ENCODE measurements at places on chromosomes 3 and 15.

GRCh38 chr15:84885801-84886200, 1.3 kb downstream of the SLC28A1 start:
- no peak for DNase-seq

GRCh38 chr15:81106560-81106959, 27.5 kb upstream of the CFAP161 start:
- DNase-seq = no peak

DNA sequence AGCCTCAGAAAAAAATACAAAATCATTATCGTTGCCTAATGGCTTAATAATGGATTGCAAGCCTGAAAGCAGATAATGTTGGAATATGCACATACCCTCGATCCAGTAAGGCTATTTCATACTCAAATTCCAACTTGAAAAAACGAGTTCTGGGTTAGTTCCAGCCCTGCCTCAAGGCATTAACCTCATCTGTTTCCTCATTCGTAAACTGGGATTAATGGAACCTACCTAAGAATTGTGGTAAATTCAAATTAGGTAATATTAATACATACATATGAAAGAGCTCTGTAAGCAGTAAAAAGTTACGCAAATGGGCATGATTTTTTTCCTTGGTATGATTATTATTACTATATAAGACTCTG, 107.5 kb downstream of the SRGAP3 start:
- no peak for DNase-seq

- no peak for DNase-seq
Measured at GRCh38 chr3:143604402-143605185, 243.7 kb downstream of the SLC9A9 start.

DNA sequence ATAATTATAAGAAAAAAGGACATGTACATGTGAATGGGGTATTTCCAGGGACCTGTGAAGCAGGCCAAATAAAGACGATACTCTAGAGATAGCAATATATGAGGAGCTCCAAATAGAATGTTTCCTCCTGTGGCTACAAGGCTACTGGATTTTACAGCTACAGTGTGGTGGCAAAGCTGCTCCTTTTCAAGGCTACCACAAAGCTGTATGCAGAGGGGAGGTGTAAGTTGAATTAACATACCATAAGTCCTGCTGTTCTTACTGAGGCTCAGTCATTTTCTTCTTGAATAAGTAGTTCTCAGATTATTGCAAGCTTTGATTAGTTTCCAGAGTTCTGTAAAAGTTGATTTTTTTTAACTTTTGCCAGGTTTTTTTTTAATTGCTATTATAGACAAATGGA, 1184.6 kb upstream of the EPHA6 start:
- DNase-seq = no peak

GRCh38 chr3:42077785-42078184, 13.4 kb upstream of the TRAK1 start:
- DNase-seq = peak; percentile 16

DNA sequence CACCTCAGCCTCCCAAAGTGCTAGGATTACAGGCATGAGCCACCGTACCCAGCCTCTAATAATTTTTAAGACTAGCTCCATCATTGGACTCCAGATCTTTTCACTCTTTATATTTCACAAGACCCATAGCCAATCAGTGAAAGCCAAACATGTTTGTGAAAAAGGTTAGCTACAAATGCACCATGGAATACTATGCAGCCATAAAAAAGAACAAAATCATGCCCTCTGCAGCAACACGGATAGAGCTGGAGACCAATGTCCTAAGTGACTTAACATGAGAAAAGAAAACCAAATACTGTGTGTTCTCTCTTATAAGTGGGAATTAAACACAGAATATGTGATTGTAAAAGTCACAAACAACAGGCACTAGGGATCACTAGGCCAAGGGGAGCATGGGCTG, 3.2 kb downstream of the SCAPER start:
- DNase-seq = no peak

DNA sequence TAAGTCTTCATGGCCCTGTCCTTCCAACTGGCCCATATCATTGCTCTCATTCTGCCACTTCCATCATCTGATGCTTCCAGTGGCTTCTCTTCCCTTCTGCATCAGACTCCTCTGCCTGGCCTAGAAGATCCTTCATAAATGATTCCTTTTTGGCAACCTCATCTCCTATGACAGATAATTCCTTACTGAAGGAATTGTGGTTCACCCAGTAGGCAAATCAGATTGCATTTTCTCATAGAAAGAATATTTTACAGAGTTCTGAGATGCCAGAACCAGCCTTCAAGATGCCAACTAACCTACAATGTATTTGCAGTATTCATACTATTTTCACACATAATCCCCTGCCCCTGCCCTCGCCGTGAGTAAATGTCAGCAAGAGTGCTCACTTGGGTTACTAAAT, 423.0 kb upstream of the TGFBR2 start:
- no peak for DNase-seq

DNA sequence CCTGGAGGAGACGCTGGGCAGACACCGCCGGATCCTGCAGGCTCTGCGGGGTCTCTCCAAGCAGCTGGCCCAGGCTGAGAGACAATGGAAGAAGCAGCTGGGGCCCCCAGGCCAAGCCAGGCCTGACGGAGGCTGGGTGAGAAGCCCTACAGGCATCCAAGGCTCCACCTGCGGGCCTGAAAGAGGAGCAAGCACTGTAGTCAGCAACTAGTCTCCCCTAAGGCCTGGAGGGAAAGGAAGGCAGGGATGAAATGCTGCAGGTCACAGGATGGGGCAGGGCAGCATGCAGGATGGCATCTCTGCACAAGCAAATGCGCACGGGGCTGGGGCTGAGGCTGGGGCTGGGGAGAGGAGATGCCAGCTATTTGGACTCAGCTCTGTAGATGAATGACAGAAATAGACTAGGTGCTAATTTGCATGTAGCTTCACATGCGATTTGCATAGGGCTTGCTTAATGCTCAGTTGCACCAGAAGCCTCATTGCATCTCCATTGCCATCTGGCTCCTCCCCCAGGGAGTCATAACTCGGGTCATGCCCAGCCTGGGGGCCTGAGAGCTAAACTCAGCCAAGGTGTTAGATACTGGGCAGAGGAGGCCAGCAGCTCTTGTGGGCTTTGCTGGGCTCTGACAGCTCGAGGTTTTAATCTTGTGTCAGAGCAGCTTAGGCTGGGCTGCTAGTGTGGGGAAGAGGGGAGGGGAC, 5.2 kb upstream of the CPLX3 start:
- no peak for DNase-seq

DNA sequence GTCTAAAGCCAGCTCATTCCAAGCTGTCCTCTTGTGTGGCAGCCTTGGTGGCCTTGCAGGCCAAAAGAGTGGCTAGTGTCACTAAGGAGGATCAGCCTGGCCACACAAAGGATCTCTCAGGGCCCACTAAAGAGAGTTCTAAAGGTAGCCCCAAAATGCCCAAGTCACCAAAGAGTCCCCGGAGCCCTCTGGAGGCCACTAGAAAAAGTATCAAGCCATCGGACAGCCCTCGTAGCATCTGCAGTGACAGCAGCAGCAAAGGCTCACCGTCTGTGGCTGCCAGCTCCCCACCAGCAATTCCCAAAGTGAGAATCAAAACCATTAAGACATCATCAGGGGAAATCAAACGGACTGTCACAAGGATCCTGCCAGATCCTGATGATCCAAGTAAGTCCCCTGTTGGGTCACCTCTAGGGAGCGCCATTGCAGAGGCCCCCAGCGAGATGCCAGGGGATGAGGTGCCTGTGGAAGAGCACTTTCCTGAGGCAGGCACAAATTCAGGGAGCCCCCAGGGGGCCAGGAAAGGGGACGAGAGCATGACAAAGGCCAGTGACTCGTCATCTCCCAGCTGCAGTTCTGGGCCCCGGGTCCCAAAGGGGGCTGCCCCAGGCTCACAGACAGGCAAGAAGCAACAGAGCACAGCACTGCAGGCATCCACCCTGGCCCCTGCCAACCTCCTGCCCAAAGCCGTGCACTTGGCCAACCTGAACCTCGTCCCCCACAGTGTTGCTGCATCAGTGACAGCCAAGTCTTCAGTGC, 33.5 kb upstream of the ALPK3 start:
- no peak for DNase-seq

- DNase-seq = no peak
Measured at GRCh38 chr3:141477224-141477623, 9.6 kb upstream of the RASA2 start.

- no peak for DNase-seq
Measured at GRCh38 chr15:89448825-89449224, 47.6 kb downstream of the RHCG start.

DNA sequence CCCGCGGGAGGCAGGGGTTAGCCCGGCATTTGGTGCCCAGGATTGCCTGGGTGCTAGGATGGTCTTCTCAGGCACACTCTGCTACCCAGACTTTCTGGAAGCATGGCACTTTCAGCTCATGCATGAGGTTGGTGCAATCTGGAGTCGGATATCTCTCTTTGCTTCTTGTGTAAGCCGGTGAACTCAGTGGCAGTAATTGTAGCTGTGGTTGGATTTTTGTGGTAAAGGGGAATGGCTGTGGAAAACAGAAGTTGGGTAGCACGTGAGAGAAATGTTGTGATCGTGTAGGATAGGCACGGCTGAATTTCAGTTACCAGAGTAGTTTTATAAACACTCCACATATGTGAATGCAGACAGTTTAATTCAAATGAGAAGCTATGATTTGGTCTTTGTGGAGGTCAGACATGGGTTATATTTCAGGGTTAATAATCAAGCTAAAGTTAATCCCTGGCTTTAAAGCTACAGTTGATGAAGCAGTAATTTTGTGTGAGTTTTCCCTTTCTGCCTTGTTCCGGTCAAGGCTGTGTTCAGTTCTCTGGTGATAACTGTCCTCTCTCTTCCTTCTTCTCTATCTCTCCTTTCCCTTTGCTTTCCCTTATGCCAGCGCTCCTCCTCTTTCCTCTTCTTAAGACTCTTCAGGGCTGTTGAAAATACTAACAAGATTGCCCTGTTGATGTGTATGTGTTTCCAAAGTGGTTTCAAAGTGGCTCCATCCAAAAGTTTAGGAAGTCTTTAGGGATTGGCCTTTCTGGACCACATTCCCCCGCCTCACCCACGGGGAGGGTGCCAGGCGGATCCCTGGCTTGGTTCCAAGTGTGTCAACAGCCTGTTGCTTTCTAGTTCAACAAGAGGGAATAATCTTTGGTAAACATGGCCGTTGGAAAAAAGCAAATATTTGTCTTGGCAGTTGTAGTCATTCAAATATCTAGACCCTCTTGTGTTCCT, 404.6 kb upstream of the C2CD4B start:
- DNase-seq = no peak

- no peak for DNase-seq
Measured at GRCh38 chr3:181752202-181752671, 40.5 kb downstream of the SOX2 start.

- DNase-seq = no peak
Measured at GRCh38 chr3:17882981-17883380, 140.6 kb upstream of the TBC1D5 start.

DNA sequence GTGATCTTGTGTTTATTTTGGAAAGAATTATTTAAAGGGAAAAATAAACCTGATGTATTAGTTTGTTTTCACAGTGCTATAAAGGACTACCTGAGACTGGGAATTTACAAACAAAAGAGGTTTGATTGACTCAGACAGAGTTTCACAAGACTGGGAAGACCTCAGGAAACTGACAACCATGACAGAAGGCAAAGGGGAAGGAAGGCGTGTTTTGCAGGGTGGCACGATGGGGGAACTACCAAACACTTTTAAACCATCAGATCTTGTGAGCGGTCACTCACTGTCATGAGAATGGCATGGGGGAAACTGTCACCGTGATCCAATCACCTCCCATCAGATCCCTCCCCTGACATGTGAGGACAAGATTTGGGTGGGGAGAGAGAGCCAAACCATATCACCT, 87.0 kb downstream of the TP63 start:
- no peak for DNase-seq

DNA sequence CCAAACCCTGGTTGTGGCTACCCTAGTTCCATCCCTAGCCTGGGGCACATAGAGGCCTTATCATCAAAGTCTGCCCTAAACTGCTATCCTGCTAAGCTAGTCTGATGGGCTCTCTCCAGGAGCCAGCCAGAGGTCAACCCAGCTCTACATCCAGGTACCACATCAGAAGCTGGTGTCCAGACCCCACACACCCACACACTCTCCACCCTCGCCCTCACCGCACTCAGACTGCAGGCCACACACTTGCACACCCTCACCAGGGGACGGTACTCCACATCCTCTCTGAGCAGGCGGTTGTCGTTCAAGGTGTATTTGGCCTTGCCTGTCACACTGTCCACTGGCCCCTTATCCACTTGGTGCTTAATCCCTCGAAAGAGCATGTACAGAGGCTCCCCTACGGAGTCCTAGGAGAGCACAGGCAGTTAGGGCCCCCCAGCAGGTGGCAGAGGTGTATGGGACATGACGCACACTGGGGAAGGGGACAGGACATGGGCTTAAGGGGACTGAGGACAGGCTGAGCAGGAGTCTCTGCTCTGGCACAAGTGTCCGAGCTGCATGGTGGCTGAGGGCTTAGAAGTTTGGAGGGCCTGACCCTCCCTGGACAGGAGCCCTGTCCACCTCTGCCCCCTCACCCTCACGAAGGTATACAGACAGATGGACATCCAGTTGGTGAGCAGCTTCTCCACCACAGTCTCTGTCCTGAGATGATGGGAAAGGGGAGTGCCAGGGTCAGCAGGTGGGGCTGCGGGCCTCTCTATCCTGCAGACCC, 18.1 kb downstream of the PLXNB1 start:
- no peak for DNase-seq

GRCh38 chr3:101453961-101454360, 59.1 kb downstream of the SENP7 start:
- no peak for DNase-seq
